ENCODE measurements at places on chromosomes 4 and X. TPM values are rescaled to one million over a fixed set of nuclear protein-coding genes. Genes with fewer than 3 reads are reported as not detected.

DNA sequence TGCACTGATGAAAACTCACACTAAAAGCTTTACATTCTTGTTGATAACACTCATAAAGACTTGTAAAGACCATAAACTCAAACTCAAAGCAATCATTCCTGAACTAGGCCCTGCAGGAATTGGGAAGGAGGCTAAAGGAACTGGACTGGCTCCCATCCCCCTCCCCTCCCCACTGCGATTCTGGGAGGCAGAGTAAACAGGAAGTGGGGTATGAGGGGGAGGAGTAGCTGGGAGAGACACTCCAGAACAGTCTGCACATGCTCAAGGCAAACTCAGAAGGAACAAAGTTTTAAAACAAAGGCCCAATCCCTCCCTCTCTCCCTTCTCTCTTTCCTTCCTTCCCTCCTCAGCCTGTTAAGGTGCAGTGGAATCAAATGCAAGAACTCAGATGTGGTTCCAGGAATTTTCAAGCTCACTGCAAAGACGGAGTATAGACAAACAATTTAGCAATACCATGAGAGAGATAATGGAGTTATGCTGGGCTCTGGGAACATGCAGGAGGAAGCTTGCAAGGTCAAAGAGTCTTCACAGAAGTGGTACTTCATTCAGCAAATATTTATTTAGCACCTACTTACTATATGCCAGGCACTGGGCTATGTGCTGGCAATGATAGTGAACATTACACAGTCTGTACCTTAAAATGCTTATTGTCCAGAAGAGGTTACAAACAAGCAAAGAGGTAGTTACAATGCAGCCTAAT, 15.9 kb downstream of the MID1IP1 start:
- DNase-seq, result no peak

Gene PIM2
- 11.2 TPM for total RNA-seq

Gene NCAPG
- total RNA-seq, result 16.3 TPM

- no peak for DNase-seq
Observed at GRCh38 chr4:80903020-80903419, 127.5 kb upstream of the BMP3 start.

- DNase-seq, result no peak
Observed at GRCh38 chrX:120223374-120223773, 27.2 kb upstream of the ZBTB33 start.

Gene NMU
- total RNA-seq, result not detected

- DNase-seq, result peak; percentile 72
Observed at GRCh38 chr4:4386296-4386735, 586 bp upstream of the NSG1 start.

GRCh38 chr4:19399001-19399400, 852.7 kb upstream of the SLIT2 start:
- DNase-seq, result no peak

DNA sequence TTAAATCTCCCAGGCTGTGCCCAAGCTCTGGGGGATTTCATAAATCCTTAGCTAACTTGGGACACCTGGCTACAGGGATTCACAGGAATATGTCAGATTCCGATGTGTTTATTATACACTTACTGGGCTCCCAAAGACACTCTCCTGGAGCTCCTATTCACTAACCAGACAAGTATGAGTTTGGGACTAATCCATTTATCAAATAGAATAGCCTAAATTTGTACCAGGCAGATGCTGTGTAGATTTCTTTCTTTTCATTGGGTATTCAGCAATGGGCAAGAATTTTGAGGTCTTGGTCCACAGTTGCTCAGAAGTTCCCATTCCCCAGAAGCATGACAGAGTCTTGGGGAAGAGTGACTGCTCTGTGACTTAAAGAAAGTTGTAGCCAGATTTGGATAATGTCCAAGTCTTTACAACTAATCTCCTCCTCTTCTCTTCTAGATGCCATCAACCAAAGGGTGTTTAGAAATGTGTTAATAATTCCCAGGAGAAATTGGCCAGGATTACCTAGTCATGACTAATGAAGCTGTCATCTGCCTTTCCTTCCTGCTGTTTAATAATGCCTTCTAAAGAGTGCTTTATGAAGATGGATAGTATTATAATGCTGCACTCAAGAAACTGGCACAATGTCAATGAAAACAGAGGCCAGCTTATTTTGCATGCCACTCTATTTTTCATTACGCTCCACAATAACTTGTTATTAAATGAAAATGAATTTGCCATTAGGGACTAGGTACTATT, 120.9 kb downstream of the CHIC2 start:
- peak; percentile 63 for DNase-seq

Gene ZGRF1
- 20.6 TPM for total RNA-seq

DNA sequence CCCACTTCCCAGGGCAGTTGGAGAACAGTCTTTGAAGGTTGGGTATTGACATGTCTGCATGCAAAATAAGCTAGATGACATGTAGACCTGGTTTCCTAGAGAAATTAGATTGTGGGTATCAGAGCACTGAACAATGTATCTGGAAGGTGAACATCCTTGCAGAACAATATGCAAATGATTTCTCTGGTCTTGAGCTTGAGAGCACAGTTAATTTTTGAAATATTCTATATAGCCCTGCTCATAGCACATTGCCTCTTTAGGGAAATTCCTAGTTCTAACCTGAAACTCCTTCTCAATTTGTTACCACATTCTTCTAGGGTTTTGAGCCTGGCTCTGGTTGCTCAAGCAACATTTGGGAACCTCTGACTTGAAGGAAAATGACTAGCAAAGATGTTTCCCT, 41.6 kb upstream of the LAS1L start:
- no peak for DNase-seq

Gene TRPC3
- not detected for total RNA-seq

DNA sequence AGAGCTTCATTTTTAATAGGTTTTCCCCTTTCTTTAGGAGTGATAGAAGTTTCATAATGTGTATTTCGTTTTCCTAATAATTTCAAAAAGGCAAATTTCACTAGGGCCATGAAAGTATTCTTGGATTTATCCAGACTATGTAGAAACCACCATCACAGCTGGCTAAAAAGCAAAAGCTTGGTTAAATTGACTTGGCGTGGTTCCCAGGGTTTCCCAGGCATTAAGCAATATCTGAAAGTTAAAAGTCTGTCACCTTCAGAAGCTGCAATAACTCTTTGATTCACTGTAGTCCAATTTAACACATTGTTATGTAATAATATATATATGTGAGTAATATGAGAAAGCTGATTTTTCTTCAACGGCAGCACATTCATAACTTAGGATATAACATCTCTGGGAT, 38.3 kb downstream of the NDNF start:
- no peak for DNase-seq

Gene EMCN
- total RNA-seq, result 16.2 TPM

- no peak for DNase-seq
Observed at GRCh38 chrX:82757614-82758013, 750.5 kb upstream of the POU3F4 start.

- DNase-seq, result no peak
Observed at GRCh38 chrX:16999275-16999674, 52.8 kb downstream of the REPS2 start.

Gene SHISA3
- total RNA-seq, result 4.9 TPM

DNA sequence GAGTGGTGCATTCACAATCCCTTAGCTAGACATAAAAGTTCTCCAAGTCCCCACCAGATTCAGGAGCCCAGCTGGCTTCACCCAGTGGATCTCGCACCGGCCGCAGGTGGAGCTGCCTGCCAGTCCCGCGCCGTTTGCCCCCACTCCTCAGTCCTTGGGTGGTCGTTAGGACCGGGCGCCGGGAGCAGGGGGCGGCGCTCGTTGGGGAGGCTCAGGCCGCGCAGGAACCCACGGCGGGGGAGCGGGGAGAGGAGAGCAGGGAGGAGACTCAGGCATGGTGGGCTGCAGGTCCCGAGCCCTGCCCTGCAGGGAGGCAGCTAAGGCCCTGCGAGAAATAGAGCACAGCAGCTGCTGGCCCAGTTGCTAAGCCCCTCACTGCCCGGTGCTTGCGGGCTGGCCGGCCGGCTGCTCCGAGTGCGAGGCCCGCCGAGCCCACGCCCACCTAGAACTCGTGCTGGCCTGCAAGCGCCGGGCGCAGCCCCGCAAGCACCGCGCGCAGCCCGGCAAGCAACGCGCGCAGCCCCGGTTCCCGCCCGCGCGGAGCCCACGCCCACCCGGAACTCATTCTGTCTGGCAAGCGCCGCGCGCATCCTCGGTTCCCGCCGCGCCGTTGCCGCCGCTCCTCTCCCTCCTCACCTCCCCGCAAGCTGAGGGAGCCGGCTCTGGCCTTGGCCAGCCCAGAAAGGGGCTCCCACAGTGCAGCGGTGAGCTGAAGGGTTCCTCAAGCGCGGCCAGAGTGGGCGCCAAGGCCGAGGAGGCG, 153.5 kb downstream of the SLC7A11 start:
- no peak for DNase-seq

DNA sequence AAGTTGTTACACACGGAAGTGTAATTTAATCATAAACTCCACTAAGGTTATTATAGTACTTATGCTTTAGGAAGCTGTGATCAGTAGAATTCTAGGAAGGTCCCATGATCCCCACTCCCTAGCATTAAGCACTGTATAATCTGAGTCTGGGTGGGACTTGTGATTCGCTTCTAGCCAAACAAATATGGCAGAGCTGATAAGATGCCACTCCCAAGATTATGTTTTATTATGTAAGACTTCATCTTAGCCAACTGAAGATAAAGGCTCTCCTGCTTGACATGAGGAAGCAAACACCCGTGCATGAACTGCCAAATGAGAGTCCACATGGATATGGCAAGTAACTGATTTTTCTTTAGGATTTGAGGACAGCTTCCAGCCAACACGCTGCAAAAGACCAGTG, 186.4 kb upstream of the NDST3 start:
- DNase-seq, result peak; percentile 12

Gene SCML2
- total RNA-seq, result not detected

DNA sequence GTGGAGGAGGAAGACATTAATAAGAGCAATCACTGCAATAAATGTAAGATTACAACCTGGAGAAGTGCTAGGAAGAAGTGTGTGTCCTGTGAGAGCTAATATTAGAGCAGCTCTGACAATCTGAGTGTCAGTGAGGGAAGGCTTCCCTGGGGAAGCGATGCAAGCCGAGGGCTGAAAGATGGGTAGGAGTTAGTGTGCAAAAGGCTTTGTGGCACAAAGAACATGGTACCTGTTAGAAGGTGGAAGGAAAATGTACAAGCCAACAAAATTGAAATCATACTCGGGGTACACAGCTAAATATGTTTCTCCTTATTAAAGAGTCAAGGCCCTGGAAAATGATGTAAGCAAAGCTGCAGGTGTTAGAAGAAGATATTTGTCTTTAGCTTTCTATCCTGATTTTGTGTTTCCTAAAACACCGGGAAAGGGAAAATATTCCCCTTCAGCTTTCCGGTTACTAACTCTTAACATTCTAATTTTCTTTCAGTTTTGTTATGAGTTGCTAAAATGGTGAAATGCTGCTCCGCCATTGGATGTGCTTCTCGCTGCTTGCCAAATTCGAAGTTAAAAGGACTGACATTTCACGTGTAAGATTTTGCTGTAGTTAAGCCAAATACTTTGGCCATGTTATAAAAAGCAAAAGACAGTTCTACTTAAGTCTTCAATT, 808 bp downstream of the THAP6 start:
- DNase-seq, result peak; percentile 9

Gene ADAM29
- not detected for total RNA-seq

- no peak for DNase-seq
Observed at GRCh38 chr4:180356766-180357165, 1886.4 kb upstream of the TENM3 start.

GRCh38 chr4:88757776-88758175, 60.1 kb upstream of the NAP1L5 start:
- DNase-seq, result no peak

Gene TLR1
- 5.8 TPM for total RNA-seq

DNA sequence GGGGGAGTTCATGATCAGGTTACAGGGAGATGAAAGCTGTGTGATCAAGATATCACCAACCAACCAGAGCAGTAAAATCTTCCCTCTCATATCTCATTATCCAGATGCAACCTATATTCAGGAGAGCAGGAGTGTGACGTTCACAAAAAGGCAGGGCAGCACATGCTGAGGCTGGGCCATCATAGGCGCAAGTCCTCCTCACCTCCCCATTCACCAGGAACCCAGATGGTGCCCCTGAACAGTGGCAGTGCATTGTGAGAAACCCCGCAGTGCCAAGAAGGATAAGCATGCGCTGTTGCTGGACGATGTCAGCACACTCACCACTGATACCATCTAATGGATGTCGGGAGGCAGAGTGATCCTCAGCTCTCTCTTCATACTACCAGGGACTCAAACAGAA, 170.9 kb downstream of the COL25A1 start:
- no peak for DNase-seq

Gene PPP1R2C
- not detected for total RNA-seq

DNA sequence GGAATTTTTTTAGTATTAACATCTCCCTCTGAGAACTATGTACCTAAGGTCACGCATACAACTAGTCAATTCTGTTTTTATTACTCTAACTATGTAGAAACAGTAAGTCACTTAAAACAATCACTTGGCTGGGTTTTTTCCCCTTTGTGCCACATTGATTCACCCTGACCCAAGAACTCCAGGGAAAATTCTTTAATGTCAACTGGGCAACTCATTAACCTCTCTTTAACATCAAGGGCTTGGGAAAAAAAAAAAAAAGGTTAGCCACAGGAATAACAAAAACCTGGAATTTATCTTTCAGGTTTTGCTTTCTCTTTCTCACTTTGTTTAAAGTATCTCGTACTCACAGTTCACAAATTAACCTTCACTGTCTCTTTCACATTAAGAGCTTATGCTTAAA, 8.1 kb downstream of the RPL9 start:
- no peak for DNase-seq

DNA sequence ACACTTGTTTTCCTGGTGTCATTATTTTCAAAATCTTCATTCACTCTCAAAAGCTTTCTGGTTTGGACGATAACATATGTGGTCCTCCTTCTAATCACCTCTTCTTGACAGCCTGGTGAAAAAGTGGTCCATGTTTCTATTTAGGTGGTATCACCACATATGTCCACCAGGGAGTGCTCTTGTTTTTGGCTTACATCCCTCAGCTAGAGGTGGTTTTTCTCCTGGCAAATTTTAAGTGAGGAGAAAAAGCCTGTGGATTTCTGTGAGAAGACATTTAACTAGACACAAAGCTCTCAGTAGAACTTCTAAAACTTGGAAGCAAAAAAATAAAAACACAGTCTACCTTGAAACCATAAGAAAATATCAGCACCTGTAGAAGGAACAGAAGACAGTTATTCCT, 58.0 kb upstream of the FRMPD4 start:
- DNase-seq, result no peak

DNA sequence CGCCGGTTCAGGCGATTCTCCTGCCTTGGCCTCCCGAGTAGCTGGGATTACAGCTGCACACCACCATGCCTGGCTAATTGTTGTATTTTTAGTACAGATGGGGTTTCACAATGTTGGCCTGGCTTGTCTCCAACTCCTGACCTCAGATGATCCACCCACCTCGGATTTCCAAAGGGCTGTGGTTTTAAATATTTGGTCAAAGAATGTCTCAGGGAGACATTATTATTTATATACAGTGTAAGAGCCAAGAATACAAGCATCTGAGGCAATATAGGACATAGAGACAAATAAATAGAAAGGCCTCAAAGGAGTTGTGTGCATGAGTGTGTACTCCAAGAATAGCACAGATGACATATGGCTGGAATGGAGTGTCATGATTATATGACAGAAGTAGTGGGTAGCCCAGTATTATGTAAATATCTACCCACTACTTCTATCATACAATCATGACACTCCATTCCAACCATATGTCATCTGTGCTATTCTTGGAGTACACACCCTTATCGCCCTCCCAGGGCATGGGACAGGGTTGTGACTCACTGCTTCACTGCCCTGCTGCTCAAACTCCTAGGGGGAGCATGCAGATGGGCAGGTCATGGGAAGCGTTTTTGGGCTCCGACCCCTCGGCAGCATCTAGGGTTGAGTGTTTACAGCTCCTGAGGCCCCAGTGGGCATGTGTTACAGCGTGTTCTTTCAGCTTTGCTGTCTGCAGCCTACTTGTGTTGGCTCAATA, 1649.8 kb upstream of the PCDH10 start:
- DNase-seq, result no peak
